ENCODE measurements at places on chromosomes 6 and 20.

- DNase-seq, result no peak
These were observed 53.3 kb upstream of the TNFRSF21 start for GRCh38 chr6:47362857-47363461.

GRCh38 chr6:139398658-139399057 lies 24.2 kb upstream of the CITED2 start:
- no peak for DNase-seq

DNA sequence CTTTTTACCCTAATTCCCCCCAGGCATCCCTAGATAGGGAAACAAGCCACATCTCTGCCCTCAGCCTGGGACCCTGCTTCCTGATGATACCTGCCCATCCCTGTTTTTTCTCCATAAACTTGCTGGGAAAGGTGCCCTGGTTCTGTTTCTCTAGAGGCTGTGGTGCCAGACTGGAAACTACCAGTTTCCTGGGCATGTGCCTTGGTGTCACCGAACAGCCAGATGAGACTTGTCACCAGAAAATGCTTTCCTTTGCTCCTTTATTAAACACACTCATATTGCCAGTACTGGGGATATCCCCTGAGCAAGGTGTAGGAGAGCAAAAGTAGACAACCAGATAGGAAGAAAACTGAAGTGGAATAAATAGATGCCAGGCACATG lies 16.8 kb downstream of the SRSF3 start:
- no peak for DNase-seq

- no peak for DNase-seq
These were observed 22.4 kb downstream of the TMC2 start for GRCh38 chr20:2558581-2559278.

DNA sequence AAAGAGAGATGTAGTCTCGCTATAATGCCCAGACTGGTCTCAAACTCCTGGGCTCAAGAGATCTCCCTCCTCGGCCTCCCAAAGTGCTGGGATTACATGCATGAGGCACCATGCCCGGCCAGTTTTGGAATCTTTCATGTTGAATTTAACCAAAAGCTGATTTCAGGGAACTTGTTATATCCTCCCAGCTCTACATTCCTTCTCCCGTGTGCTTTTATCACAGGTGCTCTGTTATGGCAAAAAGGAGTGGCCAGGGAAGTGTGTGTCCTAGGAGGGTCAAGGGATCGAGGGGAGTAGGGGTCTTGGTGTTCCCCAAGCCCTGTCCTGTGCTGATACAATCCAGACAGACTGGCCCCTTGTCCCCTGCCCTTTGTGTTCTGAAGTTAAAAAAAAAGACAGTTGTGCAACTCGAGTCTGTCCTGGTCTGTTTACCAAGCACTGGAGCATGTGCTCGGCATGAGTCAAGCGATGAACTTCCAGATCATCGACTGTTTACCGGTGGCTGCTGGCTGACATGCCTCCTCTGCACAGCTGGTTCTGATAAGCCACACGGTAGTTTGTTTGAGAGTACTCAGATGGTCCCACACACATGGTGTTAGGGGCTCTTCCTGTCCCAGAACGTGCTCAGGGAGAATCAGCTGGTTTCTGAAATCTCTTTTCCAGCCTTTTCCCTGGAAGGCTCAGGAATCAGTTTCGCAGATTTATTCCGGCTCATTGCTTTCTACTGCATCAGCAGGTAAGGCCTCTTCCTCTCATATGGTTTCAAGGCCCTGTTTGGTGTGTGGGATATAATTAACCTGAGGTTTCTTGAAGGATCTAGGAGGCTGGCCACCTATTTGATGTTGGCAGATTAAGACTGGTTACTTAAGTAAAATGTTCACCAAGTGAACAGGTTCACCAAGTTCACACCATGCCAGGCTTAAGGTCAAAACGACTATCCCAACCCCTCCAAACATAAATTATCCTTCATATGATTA lies 52.6 kb upstream of the NAA20 start:
- DNase-seq, result no peak

DNA sequence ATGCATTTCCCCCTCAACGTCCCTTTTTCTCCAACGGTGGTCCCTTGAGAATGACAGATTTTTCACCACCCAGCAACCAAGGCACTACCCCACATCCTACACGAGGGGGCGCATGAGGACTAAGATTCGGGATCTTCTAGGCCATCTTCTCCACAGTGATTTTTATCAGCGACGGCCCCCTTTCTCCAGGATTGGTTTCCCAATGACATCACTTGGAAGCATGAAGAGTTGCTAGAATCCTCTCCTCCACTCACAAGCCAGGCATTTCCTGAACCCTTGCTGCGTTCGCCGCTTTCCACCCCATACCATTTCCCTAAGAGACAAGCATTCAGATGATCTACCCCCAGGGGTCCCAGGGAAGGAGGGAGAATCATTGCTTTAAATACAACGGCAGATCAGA lies 252.0 kb downstream of the HIVEP2 start:
- peak; percentile 40 for DNase-seq

DNA sequence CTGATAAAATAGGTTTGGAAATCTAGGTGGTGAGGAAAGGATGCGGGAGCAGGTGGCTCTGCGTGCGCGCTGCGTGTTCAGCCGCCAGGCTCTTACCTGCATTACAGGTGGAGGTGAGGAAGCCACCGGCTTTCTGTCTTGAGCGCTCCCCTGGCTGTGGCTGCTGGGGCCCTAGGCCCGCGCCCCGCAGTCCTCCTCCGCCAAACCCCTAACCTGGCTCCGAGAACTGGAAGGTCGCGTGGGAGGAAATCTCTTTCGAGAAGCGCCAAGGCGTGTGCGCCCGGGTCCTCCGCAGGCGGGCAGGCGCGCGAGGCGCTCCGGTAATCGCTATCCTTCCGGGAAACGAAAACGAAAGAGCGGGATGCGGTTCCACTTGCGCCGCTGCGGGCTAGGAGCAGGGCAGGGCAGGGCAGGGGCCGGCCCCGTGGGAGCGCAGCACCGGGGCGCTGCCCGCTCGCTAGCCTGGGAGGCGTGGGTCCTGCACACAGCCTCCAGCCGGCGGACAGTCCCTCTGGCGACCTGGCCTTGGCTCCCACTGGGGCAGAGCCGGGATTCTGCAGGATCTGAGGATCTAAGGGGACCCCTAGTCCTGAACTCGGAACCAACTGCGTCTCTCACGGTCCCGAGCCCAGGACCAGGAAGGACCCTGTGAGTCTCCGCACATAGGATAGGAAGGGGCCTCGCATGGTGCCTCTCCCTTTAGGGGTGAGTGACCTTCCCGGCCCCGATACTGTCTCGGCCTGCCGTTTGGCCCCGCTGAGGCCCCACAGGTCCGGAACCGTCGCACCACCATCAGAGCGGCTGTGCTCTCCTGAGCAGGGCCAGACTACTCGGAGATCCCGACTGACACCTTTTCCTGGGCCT lies at the start of gene ETV7:
TSS of gene ETV7 (minus strand) at position 230 of the 864 bp plus-strand sequence. CDS start at position 102, 128 bp downstream.
- DNase-seq, result no peak

DNA sequence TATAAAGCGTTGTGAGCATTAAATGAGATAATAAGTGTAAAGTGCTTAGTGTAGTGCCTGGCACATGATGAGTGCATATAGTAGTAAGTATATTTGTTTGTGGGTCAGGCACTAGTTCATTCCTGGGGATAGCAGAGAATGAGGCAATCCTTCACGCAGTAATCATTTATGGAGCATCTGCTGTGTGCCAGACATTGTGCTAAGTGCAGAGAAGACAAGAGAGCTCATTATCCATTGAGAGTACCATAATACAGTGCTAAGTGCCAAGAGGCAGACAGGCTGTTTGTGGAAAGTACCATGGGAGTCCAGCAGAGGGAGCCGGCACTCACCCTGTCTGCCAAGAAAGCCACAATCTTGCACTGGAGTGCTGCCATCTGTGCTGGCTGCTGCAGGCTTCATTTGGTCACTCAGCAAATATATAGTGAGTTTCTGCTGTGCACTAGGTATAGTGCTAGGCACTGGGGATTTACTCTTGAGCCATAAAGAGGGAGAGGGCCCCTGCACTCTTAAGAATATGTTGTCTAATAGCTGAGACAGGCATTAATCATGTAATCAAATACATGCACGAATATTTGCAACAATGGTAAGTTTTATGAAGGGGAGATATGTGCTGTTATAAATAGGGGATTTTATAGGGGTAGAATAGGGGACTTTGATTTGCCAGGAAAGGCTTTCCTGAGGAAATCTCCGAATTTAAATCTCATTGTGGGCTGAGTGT lies 12.9 kb upstream of the MROH8 start:
- peak; percentile 92 for DNase-seq

GRCh38 chr20:52768694-52769093 lies 203.5 kb upstream of the TSHZ2 start:
- no peak for DNase-seq

DNA sequence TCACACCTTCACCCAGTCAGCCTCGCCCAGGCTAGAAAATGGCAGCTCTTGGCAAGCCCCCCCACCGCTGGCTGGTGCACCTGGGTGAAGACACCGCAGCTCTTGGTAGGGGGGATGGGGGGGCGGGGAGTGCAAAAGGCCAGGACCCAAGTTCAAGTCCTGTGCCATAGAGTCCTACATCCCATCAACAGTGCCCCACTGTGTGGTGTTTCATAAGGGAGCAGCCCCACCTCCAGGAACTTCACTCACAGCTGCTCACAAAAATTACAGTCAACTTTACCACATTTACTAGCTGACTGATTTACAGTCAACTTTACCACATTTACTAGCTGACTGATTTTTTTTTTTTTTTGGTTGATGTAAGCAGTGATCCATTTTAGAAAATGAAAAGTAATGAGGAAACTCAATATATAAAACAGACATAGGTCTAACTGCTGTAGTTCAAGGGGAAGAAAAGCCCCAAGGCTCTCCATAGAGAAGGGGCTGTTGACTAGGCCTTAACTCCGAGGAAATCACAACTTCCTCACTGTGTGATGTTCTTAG lies 208.9 kb upstream of the SNX9 start:
- no peak for DNase-seq

GRCh38 chr6:87250019-87250418 lies 72.4 kb upstream of the SMIM8 start:
- peak; percentile 12 for DNase-seq

GRCh38 chr6:73382462-73383113 lies 12.0 kb upstream of the DDX43 start:
- no peak for DNase-seq

- DNase-seq, result no peak
These were observed 1.1 kb downstream of the GJA10 start for GRCh38 chr6:89895276-89895874.

GRCh38 chr6:12336121-12336971 lies 46.2 kb downstream of the EDN1 start:
- DNase-seq, result no peak

DNA sequence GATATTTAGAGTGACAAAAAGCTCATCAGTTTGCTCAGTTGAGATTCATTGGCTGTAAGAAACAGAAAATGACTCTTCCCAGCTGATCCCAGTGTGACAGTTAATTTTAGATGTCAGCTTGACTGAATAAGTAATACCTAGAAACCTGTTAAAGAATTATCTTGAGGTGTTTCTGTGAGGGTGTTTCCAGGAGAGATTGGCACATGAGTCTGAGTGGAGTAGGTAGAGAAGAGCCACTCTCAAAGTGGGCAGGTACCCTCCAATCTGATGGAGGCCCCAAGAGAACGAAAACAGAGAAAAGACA lies 200.8 kb upstream of the BTBD3 start:
- DNase-seq, result no peak

- DNase-seq, result no peak
These were observed 207.5 kb downstream of the HIVEP2 start for GRCh38 chr6:142737368-142738034.

GRCh38 chr6:137852811-137853210 lies 14.2 kb upstream of the TNFAIP3 start:
- DNase-seq, result no peak

DNA sequence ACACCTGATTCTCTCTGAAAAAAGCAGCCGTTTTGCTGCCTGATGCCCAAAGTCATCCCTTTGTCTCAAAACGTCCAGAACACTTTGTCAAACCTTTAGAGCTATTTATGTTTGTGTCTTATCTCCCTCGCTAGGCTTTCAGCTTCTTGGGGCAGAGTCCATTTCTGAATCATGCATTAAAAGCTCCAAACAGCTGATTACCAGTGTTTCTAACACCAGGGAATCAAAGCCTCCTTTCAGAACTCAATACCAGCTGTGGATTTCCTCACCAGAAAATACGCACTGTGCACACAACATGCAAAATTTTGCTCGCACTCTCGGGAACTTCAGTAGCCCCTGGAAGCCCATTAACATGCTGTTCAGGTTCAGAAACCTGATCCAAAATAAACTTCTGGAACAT lies 333.3 kb downstream of the HACE1 start:
- no peak for DNase-seq

- DNase-seq, result peak; percentile 53
These were observed 26.9 kb downstream of the CFAP61 start for GRCh38 chr20:20079102-20079784.

DNA sequence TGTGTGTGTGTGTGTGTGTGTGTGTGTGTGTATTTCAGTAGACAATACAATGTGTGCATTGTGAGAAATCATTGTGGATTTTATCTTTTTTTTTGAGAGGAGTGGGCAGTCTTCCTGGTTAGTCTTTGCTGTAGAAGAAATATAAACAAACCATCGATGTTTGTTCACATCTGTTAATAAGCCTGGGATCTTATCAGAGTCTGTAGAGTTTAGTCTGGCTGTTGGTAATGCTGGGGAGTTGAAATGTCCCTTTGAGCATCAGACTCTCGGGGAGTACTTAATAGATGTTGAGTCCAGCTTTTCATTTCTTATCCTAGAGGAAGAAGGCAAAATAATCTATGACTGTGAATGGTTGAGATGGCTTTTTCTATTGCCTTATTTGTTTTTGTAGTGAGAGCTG lies 96.6 kb upstream of the SUPT3H start:
- no peak for DNase-seq

DNA sequence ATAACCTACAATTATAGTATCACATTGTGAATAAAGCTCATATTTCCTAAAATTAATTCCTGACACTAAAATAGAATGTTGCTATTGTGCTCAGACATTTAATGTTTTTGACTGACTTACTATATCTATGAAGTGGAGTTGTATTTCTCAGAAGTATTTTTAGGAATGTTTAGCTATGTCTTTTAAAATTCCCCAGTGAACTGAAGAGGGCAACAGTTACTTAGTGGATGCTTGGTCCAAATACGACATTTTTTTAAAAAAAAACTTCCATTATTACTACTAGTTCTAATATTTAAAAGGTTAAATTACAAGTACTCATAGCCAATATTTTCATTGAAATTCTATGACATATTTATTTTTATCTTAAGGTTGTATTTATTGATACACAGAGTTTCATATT lies 460.2 kb downstream of the COL12A1 start:
- no peak for DNase-seq

- DNase-seq, result peak; percentile 85
These were observed 41.7 kb upstream of the PRELID3B start for GRCh38 chr20:59084041-59084850.

DNA sequence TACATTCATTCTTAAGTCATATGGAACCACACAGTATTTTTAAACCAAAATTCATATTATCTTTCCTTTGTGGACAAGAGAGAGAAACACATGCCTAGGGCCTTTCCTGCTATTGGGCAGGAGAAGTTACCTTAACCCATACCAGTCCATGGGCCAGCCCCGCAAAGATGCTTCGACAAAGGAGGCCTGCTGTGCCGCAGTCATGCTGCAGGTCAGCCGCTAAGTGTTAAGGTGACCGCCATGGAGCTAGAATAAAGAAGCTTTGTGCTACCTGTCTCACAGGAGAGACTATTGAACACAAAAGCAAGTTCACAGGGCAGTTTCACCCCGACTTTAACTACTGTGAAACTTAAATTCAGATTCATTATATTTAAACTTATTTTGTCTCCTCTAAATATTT lies 62.3 kb upstream of the TMEM181 start:
- no peak for DNase-seq
